ENCODE measurements at places on chromosomes 7 and 10.

GRCh38 chr7:143300959-143301935 is 13.1 kb downstream of the CASP2 start:
- DNase-seq: no peak

GRCh38 chr10:23370106-23370505 is 25.5 kb upstream of the C10orf67 start:
- DNase-seq: no peak

GRCh38 chr7:86407291-86407690 is 236.4 kb upstream of the GRM3 start:
- DNase-seq: no peak

- peak; percentile 44 for DNase-seq
These were observed at the start of gene GPR158 for GRCh38 chr10:25174461-25175230. Gene GPR158, plus strand, starts transcription at chr10:25175001. Its CDS starts 420 bp downstream, at chr10:25175421.

DNA sequence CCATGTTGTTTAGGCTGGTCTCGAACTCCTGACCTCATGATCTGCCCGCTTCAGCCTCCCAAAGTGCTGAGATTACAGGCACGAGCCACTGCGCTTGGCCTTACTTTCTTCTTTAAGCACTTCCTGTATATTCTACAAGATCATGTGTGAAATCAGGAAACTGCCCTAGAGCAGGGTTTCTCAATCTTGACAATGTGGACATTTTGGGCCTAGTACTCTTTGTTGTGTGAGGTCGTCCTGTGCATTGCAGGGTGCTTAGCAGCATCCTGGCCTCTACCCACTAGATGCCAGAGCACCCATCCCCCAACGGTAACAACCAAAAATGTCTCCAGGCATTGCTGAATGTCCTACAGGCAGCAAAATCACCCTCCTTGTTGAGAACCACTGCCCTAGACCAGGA is 24.7 kb downstream of the RRP12 start:
- DNase-seq: no peak

DNA sequence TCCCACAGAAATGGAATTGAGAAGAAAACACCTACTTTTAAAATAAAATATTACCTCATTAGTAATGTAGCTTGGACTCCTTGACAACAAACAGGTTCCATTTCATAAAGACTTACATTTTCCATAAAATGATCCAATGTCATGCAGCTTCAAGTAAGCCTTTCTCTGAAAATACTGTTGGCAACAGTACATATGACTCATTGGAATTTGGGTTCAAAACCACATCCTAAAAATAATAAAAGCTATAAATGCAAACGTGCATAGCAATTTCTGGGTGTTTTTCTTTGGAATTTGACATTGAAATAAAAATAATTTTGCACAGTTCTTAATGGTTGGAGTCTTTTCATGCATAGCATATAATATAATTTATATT is 47.9 kb downstream of the FHIP2A start:
- no peak for DNase-seq

- DNase-seq: no peak
These were observed 33.9 kb downstream of the ENTPD1 start for GRCh38 chr10:95789902-95790301.

GRCh38 chr10:96304230-96304629 is at the start of gene DNTT:
Gene DNTT, plus strand, starts transcription at chr10:96304434. Its CDS starts 64 bp downstream, at chr10:96304498.
- no peak for DNase-seq

DNA sequence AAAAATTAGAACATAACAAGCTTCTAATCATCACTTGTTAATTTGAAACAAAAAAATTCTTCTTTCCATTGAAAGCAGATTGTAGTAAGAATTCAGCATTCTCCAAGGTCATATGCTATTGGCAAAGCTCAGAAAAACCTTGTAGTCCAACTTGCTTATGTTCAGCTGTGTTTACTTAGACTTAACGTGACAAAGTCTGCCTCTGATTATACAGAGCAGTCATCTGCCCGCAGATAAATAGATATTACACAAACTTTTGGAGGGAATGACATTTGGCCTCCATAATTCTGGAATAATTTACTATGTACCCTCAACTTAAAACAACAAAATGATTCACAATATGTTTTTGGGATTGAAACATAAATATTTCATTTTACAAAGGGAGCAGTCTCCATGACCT is 45.8 kb downstream of the MKX start:
- DNase-seq: no peak

GRCh38 chr10:79445977-79446757 is 743 bp upstream of the ZCCHC24 start:
- no peak for DNase-seq

DNA sequence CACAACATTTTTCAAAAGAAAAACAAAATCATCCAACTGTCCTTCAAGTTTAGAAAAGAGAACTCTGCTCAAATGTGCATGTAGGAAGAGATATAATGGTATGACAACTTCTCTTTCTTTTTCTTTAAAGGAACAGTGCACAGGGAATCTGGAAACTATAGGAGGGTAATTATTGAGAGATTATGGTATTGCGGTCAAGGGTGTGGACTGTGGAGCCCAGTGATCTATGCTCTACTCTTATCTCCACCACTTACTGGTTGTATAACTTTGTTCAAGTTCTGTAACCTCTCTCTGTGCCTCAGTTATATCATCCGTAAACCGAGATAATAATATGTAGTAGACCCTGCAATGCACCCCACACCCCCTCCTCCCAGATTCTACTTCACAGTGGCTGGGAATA is 69.8 kb upstream of the PCGF5 start:
- no peak for DNase-seq

- DNase-seq: no peak
These were observed 160.9 kb downstream of the PIP4K2A start for GRCh38 chr10:22553452-22553995.

All from GM12891 (cell line).